ENCODE measurements at places on chromosomes 3 and 15.

DNA sequence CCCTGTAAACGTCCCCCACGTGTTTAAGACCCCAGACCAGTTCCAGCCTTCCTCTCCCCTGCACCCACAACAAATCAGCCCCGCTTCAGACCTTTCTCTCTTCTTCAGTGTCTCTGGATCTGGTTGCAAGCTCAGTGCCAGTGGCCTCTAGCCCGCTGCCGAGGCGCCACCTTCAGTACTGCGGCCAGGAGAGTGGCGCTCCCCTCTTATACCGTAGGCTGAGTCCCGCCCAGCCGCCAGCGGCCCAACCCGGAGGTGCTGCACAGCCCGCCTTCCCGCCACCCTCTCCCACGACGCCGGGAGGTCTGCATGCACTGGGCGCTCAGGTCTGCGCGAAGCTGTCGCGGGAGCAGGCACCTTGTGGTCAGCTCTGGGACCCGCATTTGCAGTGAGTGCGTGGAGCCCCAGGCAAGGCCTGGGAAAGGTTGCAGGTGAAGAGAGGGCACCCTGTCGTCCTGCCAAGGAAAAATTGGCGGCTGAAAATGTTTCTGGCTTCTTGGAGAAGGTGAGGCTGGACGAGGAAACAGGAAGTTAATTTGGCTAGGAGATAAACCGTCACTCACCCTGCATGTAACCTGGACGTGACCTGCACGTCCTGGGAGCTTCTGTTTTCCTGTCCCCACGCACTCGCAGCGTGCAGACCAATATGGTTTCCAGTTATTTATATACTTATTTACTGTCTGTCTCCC lies at the start of gene C2CD4B:
TSS of gene C2CD4B (minus strand) at position 182 of the 689 bp plus-strand sequence. CDS start 301 bp downstream, outside the sequence.
- DNase-seq, result peak; percentile 57

GRCh38 chr15:62186578-62186977 lies 21.5 kb upstream of the C2CD4B start:
- no peak for DNase-seq

DNA sequence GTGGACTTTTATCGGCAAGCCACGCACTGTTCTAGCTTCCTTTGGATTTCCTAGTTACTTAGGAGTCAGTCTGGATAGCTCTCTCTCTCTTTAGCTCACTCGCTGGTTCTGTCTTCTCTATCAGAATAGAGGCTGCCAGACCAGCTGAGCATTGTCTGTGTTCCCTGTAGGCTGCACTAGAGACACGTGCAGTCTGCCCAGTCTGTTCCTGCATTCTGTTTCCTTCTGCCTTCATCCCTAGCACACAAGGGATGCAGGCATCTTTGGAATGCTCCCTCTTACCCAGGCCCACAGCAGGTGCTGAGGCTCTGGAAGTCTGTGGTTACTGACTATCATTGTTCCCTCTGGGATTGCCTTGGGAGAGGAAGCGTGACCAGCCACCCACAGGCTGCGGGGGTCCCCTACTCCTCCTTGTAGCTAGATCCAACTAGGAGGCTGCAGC lies 322.8 kb downstream of the ZNF621 start:
- DNase-seq, result peak; percentile 69

DNA sequence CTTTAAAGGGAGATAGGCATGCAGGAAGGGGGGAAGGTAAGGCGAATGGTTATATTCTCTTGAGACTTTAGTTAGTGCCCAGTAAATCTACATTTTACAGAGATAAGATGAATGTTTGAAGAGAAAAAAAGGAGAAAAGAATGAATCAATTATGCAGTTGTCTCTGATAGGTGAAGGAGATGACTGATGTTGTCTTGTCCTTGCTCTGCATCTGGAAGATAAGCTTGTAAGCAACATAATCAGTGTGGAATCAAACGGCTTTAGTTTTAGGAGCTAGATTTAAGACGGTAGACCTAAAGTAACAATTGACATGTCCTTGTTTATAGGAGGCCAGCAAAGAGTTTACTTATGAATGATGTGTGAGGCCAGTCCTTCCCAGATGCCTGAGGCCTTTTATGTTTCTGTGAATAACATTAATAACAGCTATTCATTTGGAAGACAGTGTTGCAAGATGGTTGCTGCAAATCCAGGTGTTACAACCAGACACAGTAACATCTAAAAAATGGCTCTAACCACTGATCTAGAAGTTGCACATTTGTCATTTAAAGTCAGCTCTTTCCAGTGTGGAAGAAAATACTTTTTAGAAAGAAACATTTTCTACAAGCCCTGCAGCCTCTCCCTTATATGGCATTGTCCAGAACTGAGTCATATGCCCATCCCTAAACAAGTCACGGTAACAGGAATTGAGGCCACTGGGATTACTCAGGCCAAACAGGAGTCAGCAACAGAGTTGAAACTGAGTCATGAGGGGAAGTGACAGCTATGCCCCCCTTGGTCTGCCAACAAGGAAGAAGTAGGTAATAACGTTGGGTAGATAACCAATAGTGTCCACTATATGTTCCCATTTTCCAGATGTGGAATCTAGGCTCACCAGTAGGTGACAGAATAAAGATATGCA lies 77.5 kb upstream of the FBN1 start:
- DNase-seq, result no peak

DNA sequence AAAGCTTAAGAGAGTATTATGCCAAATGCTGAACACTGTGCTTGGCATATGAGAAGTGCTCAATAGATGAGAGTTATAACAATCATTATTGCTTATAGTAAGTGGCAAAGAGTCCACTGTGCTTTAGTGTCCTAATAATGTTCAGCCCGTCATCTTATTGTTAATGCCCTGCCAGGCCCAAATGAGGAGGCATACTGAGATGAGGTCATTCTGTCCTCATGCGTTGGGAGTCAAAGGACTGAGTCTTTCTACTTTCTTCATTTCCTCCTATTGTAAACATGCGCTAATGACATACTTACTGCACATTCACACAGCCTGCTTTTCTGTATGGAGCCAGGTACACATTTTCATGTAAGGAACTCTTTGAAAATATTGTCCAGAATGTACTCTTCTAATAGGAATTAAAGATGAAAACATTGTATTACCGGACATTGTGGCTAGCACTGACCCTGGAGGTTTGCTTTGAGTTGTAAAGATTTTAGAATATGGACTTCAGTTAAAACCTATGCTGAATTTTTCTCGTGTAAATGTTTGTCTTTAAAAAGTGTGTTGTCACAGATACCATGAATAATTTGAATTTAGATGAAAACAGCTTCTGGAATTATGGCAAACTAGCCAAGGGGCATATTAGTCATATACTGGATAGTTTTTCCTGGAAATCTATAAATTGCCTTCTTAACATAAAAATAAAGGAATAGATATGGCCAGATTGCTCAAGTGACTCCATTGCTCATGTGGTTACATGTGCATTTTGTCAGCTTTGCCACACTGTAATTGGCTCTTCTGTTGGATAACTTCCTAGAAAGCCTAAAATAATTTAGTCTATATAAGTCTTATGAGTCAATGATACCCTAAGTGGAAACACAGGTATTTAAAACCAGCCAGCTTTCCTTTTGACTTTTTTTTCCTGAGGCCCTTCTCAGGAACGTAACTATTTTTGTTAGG lies 38.3 kb downstream of the KBTBD12 start:
- DNase-seq, result peak; percentile 58

DNA sequence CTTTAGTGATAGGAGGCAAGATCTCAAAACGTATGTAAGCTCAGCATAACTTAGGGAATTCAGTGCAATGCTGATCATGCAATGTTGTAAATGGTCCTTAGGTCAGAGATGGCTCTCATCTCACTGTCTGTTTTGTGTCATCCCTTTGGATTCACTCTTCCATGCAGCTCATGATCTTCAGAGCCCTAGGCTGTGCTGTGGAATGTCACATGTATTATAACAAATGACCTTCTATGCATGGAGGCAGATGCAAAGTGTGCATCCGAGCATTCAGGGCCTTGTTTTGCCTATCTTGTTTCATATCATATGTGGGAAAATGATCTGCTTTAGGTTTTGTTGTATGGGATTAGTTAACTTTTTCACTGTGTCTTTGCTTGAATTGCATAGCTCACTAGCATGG lies 40.5 kb upstream of the PDZRN3 start:
- no peak for DNase-seq

GRCh38 chr3:64650096-64650622 lies 37.6 kb downstream of the ADAMTS9 start:
- DNase-seq, result no peak

DNA sequence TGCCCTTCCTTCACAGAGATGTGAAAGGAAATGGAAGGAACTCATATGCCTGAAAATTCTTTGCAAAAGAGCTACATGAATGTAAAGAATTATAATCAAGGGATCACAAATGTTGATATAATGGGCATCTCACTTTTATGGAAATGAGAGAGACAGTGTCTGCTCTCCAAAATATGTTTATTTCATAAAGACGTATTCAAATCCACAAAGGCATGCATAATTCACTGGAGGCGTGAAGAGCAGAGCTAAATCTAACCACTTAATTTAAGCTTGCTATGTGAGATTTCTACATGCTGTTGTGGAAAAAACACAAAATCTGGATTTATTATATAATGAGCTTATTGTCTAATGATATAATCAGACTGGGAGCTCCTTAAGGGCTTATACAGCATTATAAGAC lies 469.1 kb downstream of the RAP2B start:
- no peak for DNase-seq

GRCh38 chr3:103629391-103629790 lies 1194.6 kb downstream of the ZPLD1 start:
- no peak for DNase-seq

DNA sequence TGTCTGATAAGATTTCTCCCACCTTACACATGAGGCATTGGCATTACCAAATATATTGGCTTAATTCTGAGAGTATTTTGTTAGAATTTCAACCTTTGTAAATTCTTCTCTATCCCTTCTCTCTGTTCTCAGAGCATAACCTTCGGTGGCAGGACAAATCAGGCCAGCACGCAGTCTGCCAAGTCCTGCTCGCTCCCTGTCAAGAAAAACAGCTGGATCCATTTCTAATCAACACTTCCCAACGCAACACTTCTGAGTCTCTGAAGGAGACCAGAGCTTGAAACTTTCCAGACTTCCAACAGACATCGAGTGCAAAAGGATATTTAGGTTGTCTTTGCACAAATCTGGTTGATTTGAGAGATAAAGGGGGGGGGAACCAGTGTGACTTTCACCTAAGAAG lies 125.7 kb downstream of the SV2B start:
- DNase-seq, result no peak

DNA sequence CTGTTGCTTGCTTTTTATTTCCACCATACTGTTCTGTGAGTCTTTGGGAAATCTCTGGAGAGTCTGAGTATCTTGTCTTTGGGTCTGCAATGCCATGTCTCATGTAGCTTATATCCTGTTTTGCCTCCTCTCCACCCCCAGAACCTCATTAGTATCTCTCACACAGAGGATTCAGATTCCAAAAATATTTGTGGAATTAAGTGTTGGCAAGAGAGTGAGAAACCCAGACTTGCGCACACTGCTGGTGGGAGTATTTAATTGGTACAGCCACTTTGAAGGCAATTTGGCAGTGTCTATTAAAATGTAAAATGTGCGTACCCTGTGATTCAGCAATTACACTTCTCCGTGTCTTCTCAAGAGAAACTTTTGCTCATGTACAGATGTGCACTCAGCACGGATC lies 68.6 kb downstream of the ZNF621 start:
- no peak for DNase-seq

GRCh38 chr3:69065318-69065964 lies 13.3 kb upstream of the TMF1 start:
- no peak for DNase-seq

DNA sequence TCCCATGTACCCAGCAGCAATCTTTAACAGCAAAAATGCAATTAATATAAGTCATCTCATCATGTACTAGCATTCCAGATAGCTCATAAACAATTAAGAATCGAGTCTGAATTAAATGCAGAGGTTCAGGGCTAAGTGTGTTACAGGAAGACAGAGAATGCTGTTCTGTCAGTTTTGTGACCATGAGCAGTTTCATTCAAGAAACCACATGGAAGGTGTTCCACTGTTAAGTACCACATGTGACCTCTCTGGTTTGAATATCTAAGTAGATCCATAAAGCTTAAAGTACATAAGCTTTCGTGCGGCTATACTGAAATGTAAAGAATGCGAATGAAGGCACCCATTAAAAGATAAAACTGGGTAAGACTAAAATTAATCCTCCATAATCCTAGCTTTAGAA lies 272.3 kb downstream of the IL5RA start:
- no peak for DNase-seq

DNA sequence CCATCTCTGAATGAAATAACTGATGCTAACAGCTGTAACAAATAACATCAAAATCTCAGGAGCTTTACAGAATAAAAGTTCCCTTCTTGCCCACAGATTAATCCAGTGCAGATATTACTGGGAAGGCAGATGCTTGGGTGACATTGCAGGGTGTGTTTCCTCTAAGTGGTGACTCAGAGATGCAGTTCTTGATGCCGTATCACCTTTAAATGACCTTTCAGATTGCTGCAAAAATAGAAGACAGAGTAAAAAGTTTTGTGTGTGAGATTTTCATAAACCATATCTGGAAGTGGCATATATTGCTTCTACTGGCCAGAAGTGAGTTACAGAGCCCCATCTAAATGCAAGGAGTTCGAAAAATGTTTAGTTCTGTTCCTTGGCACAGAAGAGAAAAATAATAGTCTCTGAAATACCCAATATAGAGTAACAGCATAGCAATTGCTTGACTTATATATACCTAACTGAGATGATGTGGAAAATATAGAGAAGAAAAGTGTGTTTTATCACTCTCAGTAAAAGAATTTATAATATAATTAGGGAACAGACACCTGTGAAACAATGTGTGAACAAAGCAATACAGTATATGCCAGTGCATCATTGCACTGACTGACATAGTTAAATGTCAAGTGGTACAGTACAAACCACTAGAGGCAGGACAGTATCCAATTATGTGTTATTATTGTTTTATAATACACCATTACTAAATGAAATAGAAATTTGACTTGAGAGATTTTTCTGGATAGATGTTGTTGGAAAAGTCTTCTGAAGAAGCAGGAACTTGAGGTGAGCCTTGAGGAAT lies 430.7 kb upstream of the CBLB start:
- no peak for DNase-seq

GRCh38 chr15:73388256-73388781 lies 19.6 kb upstream of the HCN4 start:
- DNase-seq, result no peak

GRCh38 chr3:170189398-170190256 lies 8.1 kb upstream of the PHC3 start:
- DNase-seq, result no peak

- DNase-seq, result no peak
These were observed 3.8 kb downstream of the INKA1 start for GRCh38 chr3:49806850-49807249.

DNA sequence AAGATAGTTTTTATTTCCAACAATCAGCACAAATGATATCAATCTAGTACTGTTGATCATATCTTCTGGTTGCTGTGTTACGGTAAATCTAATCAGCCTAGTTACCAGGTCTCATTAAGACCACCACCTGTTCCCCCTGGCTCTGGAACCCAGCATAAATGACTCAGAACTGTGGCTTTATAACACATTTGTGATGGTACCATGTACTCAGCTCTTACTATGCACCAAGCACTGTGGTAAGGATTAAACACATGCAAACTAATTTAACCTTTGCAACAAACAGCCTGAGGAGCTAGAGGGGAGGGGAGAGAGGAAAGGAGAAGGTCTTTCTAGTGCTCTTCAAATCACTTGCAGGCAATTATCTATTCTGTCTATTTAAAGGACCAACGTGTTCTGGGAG lies 173.9 kb upstream of the LMCD1 start:
- DNase-seq, result no peak

All from eye (tissue), 1 donor.